ENCODE measurements at places on chromosomes 1 and 21. TPM values are rescaled to one million over a fixed set of nuclear protein-coding genes. Genes with fewer than 3 reads are reported as not detected.

- H3K27me3 ChIP-seq = no peaks in the 10 kb centered on the region
- no peak for DNase-seq
- no peak overlapping the region for H3K27ac ChIP-seq
- H3K36me3 ChIP-seq = peaks cover 18% of the 10 kb centered on the region
- H3K4me3 ChIP-seq = no peak overlapping the region
These were observed 33.7 kb downstream of the MRPL39 start for GRCh38 chr21:25573409-25574206.

- H3K4me1 ChIP-seq = peaks cover 20% of the 10 kb centered on the region
- no peak overlapping the region for H3K4me3 ChIP-seq
- no peaks in the 10 kb centered on the region for H3K27me3 ChIP-seq
- no peak overlapping the region for H3K27ac ChIP-seq
These were observed 179.3 kb downstream of the KAZN start for GRCh38 chr1:14777516-14778506.

The RAP1GAP gene
- 8.0 TPM for total RNA-seq

The RNPEP gene
- 84.3 TPM for total RNA-seq

DNA sequence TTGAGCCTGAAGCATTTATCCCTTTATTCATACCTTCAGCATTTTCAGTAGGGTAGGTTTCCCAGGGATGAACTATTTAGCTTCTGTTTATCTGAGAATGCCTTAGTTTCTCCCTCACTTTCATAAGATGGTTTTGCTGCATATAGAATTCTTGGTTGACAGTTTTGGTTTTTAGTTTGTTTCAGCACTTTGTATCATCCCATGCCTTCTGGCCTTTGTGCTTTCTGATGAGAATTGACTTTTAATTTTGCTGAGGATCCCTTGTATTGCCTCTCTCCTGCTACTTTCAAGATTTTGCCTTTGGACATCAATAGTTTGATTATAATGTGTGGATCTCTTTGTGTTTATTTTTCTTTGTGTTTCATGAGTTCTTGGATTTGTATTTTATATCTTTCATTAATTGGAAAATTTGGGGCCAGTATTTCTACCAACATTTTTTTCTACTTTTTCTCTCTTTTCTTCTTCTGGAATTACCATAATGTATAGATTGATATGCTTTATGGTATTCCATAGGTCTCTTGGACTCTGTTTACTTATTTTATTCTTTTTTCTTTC is 236.6 kb downstream of the LBR start:
- H3K27me3 ChIP-seq = no peaks in the 10 kb centered on the region
- peaks cover 79% of the 10 kb centered on the region for H3K36me3 ChIP-seq
- H3K27ac ChIP-seq = no peak overlapping the region
- no peak overlapping the region for H3K4me3 ChIP-seq

DNA sequence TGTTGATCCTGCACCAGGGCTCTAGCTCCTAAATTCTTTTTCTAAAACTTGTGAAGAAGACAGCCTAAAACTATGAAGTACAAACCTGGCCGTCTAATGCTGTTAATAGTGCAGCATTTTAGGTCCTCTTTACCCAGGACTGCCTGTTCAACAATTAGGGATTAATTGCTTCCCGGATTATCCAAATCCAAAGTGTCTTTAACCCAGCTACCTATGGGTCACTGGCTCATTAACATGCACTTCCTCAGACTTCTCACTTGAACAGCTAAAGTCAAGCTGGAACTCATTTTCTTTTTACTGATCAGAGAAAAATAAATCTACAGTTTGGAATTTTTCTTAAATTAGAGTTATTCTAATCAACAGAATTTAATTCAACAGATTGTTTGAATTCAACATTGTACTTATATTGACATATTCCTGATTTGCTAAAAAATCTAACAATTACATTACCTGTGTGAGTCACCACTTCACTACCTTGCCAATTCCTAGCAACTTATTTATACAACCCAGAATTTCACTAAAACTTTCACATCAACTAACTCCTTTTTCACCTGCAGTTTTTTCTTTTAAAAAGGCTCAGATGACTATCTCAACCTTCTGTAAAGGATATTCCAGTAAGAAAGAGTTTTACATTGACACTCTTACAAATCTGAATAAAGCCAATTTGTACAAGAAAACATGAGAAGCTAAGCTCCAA is 3.3 kb downstream of the HNRNPU start:
- peaks cover 45% of the 10 kb centered on the region for H3K4me1 ChIP-seq
- DNase-seq = no peak
- H3K4me3 ChIP-seq = peak overlapping the region; percentile 86
- H3K27ac ChIP-seq = peak overlapping the region; percentile 85
- H3K36me3 ChIP-seq = peaks cover 37% of the 10 kb centered on the region

DNA sequence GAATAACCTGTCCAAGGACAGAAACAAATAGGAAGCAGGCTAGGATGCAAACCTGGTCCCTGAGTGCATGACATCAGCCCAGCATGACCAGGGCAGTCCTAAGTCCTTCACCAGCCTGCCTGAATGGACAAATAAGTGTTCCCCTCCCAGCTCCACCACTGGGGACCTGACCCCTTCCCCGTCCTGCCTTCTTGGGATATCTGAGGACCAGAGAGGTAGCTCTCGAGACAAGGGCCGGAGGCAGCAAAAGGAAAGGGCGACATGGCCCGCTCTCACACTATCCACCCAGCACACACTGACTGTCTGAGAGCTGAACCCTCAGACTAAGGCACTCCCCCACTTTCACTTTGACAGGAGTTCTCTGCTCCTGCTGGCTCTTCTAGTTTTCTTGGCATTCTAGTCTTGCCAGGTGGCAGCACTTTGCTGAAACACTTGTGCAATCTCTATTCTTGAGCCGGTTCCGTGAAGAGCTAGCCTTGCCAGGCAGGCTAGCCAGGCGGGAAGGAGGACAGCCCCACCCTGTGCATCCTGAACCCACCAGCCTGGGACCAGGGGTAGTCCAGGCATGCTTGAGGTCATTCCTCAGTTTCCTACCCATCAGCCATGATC is 251.1 kb upstream of the RAB4A start:
- no peak overlapping the region for H3K27ac ChIP-seq
- H3K36me3 ChIP-seq = no peaks in the 10 kb centered on the region
- no peak for DNase-seq

The CD48 gene
- 0.57 TPM for total RNA-seq

The C1orf226 gene
- total RNA-seq = 4.3 TPM

GRCh38 chr1:111499026-111499785 is 4.2 kb downstream of the ADORA3 start:
- no peaks in the 10 kb centered on the region for H3K4me1 ChIP-seq
- H3K27ac ChIP-seq = no peak overlapping the region

DNA sequence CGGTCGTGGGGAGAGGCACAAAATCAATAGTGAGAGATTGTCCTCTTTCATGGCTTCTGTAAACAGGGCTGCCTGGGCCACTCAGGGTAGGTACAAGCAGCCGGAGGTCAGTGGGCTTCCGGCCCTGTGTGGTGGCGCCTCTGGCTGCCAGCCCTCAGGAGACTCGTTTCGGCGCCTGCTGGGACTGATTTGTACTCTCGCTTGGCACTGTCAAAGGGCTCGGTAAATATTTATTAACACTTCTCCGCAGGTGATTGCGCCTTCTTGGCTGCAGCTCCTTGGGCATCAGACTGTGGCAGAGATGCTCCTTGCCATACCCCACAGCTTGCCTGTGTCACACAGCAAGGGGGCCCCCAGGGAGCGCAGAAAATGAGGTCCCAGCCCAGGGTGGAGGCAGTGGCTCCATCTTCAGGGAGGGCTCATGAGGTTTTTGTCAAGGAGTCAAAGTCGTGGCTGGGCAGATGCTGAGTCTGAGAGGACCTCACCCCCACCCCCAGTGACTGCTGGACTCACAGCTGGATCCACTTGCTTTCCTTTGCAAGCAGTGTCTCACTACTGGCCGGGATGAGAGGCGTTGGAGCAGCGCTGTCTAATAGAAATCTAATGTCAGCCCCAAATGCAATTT is 262.5 kb downstream of the GRIK3 start:
- peaks cover 88% of the 10 kb centered on the region for H3K27me3 ChIP-seq
- no peak for DNase-seq
- H3K4me1 ChIP-seq = no peaks in the 10 kb centered on the region
- H3K4me3 ChIP-seq = no peak overlapping the region

The MIXL1 gene
- total RNA-seq = 3.4 TPM

DNA sequence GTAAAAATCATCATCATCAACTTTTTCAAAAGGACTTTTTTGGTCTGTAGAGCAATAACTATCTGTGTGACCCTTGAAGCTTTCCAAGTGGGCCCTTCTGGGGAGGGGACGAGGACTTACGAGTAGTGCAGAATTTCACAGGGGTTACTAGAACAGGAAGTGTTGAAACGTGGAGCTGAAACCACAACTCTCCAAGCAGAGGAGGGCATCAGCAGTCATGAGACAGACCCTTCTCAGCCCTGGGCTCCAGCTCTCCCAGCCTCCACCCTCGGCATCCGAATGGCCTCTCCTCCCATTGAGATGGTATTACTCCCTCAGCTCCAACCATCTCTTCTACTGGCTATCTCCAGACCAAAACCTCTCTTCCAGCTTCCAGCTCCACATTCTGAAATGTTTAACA is 3.6 kb downstream of the FAM89A start:
- H3K36me3 ChIP-seq = peaks cover 6% of the 10 kb centered on the region
- no peak overlapping the region for H3K27ac ChIP-seq
- no peak for DNase-seq
- H3K4me3 ChIP-seq = no peak overlapping the region

The TAL1 gene
- total RNA-seq = not detected

The CHIT1 gene
- 0.13 TPM for total RNA-seq

DNA sequence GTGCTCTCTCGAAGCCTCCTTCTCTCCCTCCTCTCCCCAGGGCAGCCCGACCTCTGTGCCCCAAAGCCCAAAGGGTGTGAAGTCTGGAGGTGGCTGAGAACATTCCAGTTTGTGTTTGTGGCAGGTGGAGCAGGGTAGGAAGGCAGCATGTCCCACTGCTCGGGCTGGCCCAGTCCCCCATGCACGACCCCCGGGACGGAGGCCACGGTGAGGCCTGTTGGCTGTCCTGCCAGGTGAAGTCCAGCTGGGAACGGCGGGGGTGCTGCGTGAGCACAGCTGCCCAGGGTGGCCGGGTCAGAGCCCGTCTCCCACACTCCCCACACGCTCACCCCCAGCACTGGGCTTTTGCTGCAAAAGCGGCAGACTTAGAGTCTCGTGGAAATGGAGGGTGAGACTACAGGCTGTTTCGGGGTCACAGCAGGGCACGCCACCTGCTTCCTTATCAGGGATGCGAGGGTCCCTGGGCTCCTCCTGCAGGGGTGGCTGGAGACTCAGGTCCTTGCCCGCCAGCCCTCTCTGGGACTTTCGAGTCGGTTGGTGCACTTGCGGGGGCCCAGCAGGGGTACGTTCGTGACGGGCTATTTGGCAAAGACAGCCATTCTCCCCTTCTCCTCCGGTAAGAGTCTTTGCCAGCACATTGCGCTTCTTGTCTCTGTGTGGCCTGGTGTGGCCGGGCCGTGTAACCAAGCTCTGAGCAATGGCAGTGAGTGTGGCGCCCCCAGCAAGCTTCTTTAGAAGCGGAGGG is 40.3 kb downstream of the MORN1 start:
- no peaks in the 10 kb centered on the region for H3K27me3 ChIP-seq
- DNase-seq = no peak
- peaks cover 27% of the 10 kb centered on the region for H3K4me1 ChIP-seq

DNA sequence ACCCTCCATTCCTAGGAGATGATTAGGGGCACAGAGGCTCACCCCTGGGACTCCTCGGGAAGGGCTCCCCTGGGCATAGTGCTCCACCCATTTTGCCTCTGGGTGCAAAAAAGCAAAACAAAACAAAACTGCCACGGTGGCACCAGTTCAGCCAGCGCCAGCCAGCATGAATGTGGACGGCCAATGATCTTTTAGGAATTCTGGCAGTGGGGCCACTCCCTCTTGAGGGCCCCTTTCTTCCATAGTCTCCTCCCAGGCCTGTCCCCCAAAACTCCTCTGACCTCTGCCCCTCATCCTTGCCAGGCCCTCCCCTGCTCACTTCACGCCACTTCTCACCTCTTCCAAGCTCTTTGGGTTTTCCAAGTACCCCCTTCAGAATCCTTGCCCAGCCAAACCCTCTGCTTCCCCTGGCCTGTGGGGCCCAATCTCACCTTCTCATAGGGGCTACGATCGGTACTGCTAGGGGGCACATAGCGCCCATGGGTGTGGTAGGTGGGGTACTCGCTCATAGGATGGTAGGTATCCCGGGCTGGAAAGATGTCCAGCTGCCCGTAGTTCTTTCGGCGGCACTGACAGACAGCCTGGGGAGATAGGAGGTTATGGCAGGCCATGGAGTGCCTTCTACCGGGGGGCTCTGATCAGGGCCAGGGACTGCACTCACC is 13.3 kb downstream of the TRIM46 start:
- H3K4me1 ChIP-seq = peaks cover 3% of the 10 kb centered on the region
- no peak overlapping the region for H3K4me3 ChIP-seq
- H3K27me3 ChIP-seq = no peaks in the 10 kb centered on the region
- no peak overlapping the region for H3K27ac ChIP-seq
- H3K36me3 ChIP-seq = no peaks in the 10 kb centered on the region
